ENCODE measurements at places on chromosomes 7 and 10.

- DNase-seq: no peak
These were observed 65.7 kb downstream of the AP3M1 start for GRCh38 chr10:74084955-74085354.

DNA sequence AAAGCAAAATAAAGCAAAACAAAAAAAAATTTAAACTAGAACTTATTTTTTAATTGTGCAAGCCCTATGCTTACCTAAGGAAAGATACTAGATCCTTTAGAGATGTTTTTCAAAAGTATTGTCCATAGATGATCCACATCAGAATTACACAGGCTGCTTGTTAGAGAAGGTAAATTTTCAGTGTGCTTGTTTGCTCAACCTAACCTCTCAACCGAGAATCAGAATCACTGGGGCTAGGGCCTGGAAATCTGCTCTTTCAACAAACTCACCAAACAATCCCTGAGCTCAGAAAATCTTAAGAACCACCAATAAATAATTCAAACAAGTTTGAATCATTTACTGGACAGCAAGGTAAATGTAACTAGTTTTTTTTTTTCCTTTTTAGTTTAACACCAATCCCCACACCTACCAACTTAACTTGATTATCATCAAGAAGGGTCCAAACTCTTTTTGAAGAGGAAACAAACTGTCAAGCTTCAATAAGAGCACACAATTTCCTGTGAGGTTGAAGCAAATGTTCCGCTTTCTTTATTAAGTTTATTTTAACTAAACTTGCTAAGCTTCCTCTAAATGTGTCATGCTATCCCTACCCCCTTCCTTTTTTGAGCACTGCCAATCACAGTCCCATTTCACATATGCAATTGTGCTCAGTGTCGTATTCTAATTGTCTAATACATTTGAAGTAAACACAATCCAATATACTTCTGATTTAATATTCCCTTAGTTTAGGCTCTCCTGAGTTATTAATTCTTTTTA is 7.4 kb upstream of the TSPAN33 start:
- DNase-seq: no peak

DNA sequence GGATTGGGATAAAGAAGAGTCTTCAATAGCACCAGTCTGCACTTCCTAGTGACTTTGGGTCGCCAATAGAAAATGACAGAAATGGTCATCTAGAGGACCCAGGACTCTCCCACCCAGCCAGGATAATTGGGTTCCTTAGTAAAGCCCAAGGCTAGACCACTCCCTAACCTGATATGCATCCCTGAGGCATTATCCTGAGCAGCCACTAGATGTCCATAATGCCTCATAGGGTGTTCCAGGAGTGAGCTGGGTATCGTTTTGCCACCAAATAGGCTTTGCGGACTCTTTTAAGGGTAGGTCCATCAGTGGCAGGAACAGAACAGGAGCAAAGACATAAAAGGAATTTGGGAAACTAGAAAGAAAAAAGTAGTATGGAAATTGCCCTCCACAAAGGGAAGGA is 4.5 kb upstream of the LRRC4 start:
- DNase-seq: peak; percentile 82

DNA sequence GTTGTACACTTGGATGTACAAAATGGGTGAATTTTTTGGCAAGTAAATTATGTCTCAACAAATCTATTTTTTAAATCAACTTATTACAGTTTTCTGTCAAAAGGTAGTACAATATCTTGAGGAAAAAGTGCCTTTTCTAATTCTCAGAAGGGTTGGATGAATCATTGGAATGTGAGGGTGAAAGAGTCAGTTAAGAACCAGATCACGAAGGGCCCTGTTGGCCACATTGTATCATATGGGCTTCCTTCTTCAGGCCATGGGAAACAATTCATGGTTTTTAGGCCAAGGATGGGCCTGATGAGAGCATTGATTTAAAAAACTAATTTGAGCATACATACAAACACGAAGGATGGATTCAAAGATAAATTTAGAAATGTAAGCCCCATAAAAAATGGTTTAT is 503.7 kb downstream of the TNS3 start:
- DNase-seq: no peak

- no peak for DNase-seq
These were observed 118.9 kb downstream of the PRPF18 start for GRCh38 chr10:13705526-13706174.

DNA sequence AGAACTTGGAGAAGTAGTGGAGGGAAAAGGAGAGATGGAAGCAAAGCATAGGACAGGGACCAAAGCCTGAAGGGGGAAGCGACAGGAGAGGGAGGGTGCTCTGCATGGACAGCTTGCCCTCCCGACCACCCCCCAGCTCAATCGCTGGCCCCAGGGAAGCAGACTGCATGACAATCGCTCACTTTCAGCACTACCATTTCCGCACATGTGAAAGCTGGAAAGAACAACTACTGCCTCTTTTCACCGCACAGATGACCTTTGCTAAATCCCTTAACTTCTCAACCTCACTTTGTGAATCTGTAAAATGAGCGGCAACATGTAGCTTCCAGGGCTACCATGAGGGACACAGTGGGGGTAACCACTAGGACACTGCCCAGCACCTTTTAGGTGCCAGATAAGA is 17.1 kb downstream of the VOPP1 start:
- DNase-seq: no peak

DNA sequence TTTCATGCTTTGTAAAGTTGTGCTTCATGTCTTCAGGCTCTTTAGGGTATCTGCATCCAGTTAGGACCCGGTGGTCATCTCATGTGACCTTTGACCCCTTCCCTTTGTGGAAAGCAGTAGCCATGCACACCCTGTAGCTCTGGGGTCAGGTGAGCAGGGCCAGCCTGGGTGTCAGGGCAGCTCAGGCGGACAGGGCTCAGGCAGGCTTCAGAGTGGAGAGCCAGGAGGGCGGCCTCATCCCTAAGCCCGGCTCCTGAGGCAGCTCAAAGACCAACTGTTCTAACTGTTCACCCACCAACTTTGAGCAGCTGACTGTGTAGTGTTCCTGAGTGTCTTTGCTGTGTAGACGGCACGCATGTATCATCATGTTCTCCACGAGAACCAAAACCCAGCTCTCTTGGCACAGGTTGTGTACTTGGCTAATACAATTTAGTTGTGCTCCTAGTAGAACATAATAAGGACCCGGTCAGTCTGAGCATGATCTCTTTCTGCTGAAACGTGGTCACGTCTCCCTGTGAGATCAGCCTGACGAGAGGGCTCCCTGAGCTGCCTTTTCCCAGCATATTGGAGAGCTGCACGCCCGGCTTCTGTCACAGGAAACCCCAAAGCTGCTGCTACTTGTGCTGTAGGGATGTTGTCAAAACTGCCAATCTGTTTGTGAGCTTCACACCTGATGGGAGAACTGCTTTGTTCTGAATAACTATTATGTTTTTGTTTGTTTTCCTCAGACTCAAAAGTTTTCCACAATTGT is 30.0 kb downstream of the EEPD1 start:
- peak; percentile 29 for DNase-seq

DNA sequence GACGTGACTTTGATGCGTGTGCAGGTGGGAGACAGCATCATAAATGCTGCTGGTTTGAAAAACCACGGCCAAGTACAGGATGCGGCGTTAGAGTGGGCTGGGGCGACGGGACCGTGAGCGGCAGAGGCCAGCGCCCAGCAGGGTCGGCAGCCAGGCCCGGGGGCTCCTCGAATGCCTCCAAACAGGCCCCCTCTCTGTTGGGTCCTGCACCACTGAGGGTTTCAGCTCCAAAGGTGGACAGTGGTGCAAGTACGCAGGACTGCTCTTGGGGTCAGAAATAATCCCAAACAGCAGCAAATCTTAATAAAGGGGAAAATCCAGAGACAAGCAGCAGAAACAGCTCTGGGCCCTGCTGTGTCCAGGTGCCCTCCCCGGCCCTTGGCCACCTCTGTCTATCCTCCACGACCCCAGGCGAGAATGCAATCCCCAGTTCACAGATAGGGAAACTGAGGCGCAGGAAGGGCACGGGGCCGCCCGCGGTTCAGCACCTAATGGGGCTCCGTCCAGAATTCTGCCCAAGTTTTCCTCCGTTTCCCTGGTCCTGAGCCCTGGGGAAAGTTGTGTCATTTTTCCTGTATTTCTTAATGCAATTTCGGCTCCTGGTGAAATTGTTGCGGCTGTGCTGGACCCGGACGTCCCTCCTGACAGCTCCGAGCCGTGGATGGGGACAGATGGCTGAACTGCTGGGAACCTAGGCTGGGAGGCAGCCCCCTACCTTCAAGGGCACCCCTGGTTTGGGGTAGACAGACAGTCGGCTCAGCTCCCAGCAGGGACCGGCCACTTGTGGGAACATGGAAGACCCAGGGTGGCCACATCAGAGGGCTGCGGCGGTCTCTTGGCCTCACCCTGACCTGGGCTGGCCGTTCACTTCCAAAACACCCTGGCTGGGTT is 97.4 kb downstream of the FOXL3 start:
- DNase-seq: no peak

GRCh38 chr10:97321032-97321803 is 2.1 kb downstream of the FRAT1 start:
- no peak for DNase-seq

GRCh38 chr10:128160297-128160711 is 34.1 kb upstream of the MKI67 start:
- DNase-seq: no peak

DNA sequence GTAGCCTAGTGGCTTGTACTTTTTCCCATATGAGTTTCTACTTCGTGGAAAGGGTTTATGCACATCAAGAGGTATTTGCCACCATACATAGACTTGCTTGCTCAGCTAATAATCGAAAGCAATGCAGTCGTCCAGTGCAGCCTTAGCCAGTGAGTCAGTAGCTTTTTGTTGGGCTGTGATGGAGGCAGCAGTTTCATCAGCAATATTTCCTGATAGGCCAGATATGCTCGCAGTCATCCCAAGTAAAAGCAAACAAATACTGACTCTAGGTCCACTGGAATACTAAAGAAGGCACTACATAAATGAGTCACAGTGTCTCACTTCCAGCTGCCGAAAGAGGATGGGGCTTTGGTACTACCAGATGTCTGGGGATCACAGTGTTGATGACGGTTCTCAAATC is 2.1 kb upstream of the BNIP3 start:
- no peak for DNase-seq

DNA sequence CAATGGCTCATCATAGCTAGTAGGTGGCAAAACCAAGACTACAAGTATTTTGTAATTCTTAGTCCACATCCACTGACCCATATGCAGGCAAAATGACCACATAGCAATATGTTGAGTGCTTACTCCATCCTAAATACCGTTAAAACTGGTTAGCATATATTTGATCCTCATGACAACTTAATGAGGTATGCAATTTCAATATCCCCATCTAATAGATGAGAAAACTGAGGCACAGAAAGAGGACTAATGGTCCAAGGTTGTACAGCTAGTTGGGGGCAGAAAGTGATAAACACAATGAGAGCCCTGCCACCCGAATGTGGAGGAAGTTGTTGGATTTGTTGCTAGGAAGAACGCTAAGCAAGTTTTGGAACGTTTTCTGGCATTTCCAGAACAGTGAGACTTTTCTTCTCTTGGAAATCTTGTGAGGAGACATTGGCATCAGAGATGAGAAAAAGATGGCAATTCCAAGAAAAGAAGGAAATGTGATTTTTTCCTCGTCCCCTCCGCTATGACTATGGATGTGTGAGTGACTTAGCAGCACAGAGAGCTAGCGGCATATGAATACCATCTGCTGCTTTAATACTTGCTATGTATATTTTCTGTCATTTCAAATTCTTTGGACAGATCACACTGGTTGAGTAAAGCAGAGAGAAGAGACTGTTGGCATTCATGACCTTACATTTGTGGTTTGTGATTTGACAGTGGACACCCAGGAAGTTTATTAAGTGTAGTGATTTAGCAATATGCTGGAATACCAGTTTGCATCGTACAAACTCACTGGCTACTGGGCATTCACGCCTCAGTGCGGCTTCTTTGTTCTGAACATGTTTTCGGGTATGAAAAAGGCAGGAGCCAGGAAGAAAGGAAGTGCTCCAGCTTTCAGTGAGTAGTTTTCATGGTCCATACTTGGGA is 51.5 kb downstream of the NRCAM start:
- DNase-seq: no peak

DNA sequence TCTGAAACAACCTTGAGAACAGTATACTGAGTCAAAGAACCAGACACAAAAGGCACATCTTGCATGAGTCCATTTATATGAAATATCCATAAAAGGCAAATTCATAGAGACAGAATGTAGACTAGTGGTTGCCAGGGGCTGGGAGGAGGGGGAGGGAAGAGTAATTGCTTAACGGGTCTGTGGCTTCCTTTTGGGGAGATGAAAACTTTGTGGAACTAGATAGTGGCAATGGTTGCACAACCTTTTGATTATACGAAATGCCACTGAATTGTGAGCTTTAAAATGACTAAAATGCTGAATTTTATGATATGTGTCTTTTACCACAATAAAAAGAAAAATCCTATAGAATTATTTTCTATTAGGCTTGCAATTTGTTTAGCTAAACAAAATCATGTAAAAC is 16.8 kb downstream of the ADRB1 start:
- DNase-seq: no peak

GRCh38 chr10:112713411-112713810 is 236.6 kb upstream of the TCF7L2 start:
- DNase-seq: no peak

- no peak for DNase-seq
These were observed 230.3 kb downstream of the ARHGAP12 start for GRCh38 chr10:31698181-31698830.

- no peak for DNase-seq
These were observed 25.7 kb upstream of the CDK14 start for GRCh38 chr7:90570373-90570959.

GRCh38 chr10:63365976-63366765 is 99.6 kb downstream of the JMJD1C start:
- DNase-seq: no peak

DNA sequence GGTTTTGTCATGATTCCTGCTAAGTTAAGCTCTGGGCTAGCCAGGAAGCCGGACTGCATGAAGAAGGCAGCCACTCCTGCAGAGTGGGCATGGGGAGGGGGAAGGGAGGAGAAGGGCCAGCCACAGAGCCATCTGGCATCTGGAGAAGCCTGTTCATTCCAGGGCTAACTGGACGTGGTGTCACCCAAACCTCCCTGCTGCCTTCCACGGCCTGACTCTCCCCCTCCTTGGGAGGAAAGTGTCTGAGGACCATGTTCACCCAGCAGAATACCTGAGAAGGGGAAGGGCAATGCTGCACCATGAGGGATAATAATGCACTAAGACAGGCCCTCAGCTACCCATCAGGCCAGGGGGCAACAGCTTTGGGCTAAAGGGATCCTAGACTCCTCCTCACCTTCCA is 15.4 kb downstream of the AQP1 start:
- DNase-seq: no peak

- no peak for DNase-seq
These were observed 546.5 kb upstream of the SEMA3D start for GRCh38 chr7:85733169-85733915.

- no peak for DNase-seq
These were observed 40.2 kb upstream of the IFRD1 start for GRCh38 chr7:112410092-112410491.

GRCh38 chr10:97363071-97363470 is 28.5 kb upstream of the FRAT2 start:
- DNase-seq: no peak

- no peak for DNase-seq
These were observed 109.0 kb downstream of the INPP5A start for GRCh38 chr10:132646443-132647097.

GRCh38 chr7:130982160-130982638 is 248.2 kb upstream of the KLF14 start:
- peak; percentile 68 for DNase-seq

- DNase-seq: no peak
These were observed 699 bp downstream of the CLIP2 start for GRCh38 chr7:74289659-74290552.

Measured in cerebellar cortex (tissue), 1 donor.